Stimulated activated naive CD4-positive, alpha-beta T cell (primary cell): ENCODE measurements at places on chromosomes 3 and 15.

DNA sequence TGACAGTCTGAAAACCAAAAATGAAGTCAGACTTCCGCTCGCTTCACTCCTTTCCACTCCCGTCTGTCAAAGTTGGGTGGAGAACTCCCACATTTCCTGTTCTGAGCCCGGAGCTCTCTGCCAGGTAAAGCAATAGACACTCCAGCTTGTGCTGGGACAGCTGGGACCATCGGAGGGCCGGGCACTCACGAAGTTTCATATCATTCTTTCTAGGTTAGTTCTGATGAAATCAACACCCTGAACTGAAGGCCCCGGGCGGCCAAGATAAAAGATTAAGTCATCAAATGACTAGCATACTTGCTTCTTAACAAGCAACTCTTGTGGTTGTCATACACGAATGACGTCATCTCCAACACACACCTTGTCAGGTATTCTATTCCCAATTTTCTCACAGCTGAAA is 42.1 kb downstream of the MAGI1 start:
- DNase-seq: no peak

DNA sequence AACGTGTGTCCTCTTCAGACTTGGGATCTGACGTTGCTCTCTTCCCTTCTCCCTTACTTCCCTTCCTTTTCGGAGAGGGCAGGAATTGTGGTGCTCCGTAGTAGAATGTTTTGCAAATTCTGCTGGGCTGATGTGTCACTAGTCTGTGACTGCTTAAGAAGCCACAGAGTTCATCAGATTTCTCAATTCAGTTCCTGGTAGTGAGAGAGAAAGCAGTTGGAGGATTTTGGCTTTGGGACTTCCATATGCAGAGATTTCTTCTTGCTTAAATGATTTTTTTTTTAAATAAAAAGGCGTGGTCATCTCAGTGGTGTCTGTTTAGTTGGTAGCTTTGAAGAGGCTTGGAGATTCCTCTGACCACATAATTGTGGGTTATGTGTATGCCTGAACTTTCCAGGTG is 10.1 kb downstream of the CEMIP start:
- DNase-seq: no peak

GRCh38 chr3:98361289-98361688 is 7.6 kb downstream of the OR5K4 start:
- no peak for DNase-seq

DNA sequence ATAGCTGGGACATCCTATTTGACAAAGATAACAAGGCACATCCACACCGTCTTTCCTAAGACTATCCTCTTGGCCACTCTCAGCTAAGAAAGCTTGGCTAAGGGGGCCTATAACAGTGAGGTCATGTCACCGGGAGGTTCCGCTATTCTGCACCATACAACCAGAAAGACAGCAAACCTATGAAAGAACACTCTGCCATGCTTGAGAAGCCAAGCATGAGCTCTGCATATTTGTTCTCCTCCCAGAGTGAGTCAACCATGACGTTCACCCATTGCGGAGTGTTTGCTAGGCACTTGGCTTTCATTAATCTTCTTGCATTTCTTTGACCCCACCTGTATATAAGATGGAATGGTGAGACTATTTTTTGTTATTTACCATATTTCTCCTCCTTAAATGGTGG is 141.2 kb downstream of the GMNC start:
- DNase-seq: no peak

DNA sequence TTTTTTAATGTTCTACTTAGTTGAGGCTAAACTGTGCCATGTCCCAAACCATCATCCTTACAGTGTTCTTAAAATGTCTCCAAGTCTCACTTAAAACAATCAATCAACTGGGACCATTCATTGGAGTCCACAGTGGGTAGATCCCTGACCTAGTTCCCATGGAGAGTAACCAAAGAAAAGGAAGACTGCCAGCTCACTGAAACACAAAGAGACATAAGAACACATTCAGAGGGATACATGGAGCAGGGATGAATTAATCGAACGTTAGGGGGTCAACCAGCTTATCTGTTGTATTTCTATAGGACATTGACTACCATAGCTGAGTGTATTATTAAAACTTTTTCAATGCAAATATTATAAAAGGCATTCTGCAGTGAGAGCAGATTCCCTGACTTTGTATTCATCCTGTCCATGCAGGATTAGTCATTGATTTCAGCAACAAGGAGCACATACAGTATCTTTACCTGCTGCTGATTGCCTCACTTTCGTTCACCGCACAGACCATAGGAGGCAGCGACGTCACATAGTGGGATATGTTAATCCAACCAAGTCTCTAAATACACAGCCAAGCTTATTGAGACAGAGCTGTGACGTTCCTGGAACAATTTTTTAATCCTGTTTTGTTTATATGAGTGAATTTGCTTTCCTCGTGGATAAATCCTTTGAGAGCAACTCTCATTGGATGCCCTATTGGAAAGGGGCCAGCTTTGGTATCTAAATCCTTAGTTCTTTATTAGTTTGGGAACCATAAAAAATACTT is 364.9 kb upstream of the RBMS3 start:
- DNase-seq: no peak

DNA sequence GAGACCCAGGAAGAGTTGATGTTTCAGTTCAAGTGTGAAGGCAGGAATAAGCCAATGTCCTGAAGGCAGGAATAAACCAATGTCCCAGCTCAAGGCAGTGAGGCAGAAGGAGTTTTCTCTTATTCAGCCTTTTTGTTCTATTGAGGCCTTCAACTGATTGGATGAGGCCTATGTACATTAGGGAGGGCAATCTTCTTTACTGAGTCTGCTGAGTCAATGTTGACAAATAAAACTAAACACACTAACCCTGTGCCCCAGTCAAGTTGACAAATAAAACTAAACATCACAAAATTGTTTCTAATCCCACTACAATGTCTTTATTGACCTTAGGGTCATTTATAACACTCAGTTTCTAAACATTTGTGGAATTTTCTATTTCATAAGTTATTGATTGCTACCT is 100.0 kb downstream of the CACNA2D3 start:
- no peak for DNase-seq

DNA sequence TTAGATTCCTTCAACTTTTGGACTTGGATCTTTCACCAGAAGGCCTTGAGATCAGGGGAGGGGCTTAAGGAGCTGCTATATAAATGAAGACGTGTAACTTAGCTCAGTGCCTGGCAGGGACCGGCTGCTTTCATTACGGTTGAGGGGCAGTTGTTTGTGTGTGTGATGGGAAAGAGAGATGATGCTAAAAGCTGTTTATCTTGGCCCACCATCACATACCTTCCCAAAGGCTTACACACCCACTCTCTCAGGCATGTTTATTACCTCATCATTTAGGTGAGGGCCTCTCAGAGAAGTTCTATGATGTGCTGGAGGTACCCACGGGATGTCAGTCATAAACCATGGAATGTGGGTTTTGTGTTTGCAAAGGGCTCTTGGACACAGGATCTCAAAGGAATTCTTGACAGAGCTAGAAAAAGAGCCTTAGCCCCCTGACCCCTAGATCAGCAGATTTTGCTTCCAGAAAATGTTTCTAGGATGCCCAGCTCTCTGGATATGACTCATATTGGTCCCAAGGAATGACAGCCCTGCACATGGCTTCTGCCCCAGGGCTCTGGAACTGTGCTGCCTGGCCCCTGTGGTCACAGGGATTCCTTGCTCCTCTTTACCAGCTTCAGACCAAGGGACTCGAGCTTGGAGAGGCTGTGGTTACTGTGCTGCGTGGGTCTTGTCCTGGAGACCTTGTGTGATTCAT is 15.9 kb upstream of the SMAD3 start:
- DNase-seq: no peak

DNA sequence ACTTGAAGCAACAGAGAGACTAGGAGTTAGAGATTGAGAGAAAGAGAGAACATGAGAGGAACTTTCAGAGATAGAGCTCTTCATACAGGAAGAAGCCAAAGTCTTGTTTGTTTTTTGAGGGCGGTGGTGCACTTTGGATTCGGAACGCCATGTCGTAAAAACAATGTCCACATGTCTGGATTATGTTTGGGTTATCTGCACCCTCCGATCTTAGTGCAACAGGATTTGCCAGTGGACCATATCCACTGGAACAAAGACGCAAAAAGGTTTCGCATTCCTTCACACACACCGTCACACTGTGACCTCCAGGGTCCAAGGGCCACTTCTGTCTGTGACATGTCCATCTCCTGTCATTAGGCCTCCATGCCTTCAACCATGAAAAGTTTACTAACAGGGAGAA is 141.8 kb upstream of the ATP11B start:
- DNase-seq: no peak

- no peak for DNase-seq
Measured at GRCh38 chr3:120487191-120487650, 36.4 kb upstream of the FSTL1 start.

DNA sequence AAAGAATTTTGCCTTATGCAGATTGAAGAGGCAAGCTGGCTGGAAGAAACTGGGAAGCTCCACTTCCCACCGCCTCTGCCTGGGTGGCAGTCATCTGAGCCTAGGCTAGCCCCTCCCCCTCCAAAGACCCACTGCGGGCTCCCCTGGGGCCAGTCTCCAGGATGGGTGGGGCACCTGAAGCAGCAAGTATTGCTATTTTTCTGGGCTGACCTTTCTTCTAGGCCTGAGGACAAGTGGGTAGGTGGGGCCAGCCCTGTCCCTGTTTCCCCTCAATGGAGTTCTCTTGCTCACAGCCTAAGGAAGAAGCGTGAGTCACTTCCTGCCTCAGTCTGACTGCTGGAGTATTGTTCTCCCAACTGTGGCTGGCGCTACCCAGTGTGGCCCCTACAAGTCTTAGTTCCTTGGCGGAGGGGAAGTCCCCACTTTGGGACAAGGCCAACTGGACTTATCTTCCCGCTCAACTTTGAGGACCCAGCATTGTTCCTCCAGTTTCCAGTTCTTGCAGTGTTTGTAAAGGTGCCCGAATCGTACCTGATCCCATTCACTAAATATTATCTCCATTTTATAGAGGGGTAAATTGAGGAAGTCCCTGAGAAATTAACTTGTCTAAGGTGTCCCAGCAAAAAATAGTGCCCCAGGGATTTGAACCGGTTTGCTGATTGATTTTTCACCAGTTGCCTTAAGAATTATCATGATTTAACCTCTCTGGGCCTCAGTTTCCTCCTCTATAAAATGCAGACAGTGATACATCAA is 1.4 kb downstream of the FURIN start:
- DNase-seq: no peak

GRCh38 chr15:60757273-60757672 is 278.3 kb upstream of the ICE2 start:
- DNase-seq: no peak

GRCh38 chr3:124229420-124229819 is 237.5 kb upstream of the ROPN1 start:
- no peak for DNase-seq

DNA sequence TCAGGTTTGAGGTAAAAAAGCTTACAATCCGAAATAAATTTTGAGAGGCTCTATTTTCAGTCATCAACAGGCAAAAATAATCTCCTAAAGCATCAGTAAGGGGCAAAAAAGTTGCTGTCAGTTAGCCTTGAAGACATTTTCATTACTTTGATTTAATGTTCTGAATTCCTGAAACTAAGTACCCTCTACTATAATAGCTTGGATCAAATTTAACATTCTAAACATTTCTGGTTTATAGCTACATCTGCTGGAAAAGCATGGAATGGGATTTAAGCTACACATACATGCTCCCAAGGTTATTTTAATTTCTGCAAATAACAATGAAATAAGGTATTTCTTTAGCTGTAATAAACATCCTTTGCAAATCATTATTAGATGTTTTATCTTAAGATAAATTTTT is 245.4 kb downstream of the ULK4 start:
- no peak for DNase-seq

DNA sequence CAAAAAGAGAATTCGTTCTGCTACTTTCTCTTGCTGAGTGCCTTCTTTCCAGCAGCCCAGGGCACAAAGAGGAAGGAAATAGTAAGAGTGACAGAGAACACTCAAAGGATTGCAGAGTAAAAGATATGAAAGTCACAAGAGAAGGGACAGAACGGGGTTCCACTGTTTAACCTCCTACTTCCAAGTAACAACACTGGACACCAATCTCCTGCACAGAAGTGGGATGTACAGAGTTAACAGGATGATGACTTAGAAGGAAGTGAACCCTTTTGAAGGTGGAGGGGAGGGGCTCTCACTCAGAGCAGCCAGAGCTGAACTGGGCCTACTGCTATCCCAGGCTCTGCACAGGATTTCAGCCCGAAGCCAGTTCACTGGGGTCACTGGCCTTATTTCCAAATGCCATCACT is 130.1 kb upstream of the PRICKLE2 start:
- DNase-seq: peak; percentile 17

- DNase-seq: no peak
Measured at GRCh38 chr15:74896316-74896715, 6.5 kb downstream of the MPI start.

GRCh38 chr3:118272991-118273390 is 761.7 kb downstream of the IGSF11 start:
- DNase-seq: no peak

DNA sequence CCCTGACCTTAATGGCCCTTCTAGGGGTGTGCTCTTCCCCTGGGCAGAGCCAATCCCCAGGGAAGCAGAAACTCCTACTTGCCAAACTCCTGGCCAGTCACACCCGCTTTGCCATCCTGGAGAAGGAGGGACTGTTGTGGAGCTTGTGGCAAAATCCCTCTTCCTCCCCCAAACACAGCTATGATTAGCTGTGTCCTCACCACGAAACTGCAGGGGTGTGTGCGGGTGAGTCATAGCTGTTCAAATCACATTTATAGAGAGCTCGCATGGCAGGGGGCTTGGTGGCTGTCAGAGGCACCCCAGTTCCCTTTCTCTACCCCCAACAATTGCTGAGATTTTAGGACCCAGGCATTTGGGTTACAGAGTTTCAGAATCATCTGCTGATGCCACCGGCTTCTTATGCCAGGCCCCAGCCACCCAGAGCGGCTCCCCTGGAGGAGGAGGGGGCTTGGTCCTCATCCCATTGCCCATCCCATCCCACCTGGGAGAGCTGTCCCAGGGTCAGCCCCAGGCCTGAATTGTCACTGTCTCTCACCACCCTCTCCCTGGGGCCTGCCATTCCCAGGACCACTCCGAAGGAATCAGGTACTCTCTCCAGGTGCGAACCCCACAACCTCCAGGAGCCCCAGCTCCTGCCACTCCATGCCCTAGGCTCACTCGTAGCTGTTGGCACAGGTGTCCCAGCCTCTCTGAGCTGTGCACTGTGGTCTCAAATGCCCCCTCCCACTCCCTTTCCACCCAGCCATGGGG is 28.8 kb upstream of the MAGEF1 start:
- DNase-seq: no peak

DNA sequence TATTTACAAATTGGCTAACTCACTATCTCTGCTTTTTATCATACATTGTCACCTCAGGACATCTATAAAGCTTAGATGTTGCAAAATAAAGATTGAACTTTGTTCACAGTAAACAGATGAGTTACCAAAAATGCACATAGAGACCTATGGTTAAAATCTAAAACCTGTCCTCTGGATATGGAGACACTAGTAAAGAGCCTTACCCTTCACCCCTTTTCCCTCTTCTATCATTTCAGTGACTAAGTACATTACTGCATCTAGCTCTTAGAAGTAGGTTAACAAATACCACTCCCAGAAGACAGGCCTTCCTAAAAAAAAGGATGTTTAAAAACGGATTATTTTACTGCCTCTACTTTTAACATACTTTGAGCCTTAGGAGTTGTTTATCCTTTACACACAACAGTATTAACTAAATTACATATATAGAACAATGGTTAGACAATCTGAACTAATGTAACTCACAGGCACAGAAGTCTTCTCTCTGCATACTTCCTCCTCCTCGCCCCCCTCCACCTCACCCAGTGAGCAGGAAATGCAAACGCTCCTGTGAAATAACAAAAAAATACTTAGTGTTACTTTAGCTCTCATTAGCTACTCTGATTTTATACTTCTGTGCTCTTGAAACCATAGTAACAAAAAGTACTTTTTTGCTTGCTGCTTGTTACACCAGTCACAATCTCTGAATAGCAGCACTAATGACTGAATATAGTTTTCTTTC is 23.3 kb downstream of the IREB2 start:
- DNase-seq: peak; percentile 31

- DNase-seq: peak; percentile 71
Measured at GRCh38 chr3:177597311-177598096, 400.2 kb upstream of the TBL1XR1 start.
